ENCODE measurements at places on chromosomes 11 and 22.

DNA sequence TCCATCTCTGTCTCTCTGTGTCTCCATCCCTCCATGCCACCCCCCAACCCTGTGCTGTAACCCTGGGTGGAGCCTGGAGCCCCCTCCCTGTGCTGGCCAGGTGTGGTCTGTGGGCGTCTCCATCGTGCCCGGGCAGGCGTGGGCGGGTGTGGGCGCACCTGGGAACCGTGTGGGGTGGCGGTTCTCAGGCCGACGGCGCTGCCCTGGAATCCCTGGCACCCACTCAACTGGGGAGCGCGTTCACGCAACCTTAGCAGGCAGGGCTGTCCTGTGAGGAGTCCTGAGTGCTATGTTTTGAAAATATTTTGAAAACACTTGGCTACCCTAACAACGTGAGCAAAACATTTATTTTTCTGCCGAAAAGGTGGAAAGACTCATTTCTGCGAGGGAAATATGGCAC lies 4.7 kb downstream of the TNNT3 start:
- no peak for DNase-seq

- no peak for DNase-seq
Observed at GRCh38 chr11:84922836-84923235, 704.3 kb downstream of the DLG2 start.

- DNase-seq = no peak
Observed at GRCh38 chr22:18077087-18077638, 627 bp upstream of the PEX26 start.

GRCh38 chr22:18091478-18091877 lies 13.7 kb downstream of the PEX26 start:
- DNase-seq = no peak

DNA sequence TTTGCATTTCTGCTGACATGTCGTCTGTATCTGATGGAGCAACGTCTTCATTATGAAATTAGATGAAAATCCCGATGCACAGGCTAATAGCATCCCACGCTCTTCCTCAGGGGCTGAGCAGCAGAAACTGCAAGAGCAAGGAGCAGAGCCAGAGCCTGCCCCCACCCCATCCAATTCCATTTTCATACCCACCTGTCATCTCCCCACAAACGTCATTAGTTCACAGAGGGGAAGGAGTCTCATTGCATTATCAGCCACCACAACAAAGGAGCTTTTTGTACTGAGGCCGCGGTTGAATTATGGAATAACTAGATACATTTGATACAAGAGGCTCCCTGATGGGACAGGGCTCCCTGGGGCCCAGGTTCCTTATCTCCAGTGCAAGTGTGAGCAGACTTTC lies 515.0 kb downstream of the NTM start:
- no peak for DNase-seq

- no peak for DNase-seq
Observed at GRCh38 chr22:27748349-27748748, 53.2 kb downstream of the MN1 start.

DNA sequence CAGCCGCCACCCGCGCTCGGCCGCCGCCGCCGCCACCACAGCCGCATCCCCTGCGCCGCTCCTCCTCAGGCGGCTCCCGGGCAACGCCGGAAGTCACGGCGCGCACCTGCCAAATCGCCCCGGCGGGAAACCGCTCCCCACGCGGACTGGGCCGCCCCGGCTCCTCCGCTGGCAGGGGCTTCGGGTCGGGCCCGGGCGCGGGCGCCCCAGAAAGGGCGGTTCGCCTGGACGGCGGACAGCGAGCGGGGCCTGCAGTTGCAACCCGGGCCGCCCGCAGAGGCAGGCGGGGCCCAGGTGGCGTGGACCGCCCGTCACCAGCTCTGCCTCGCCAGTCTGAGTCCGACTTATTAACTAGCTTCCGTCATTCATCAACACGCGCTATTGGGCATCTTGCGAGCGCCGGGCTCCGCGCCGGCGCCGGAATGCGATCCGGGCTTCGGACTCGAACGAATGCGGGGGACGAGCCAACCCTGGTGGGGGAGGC lies at the start of gene HIRA:
TSS of gene HIRA (minus strand) at position 85 of the 484 bp plus-strand sequence. CDS start 257 bp downstream, outside the sequence.
- DNase-seq = no peak

- no peak for DNase-seq
Observed at GRCh38 chr11:60363542-60364470, 14.5 kb upstream of the MS4A7 start.

- DNase-seq = no peak
Observed at GRCh38 chr22:17913801-17914347, 110.5 kb downstream of the MICAL3 start.

DNA sequence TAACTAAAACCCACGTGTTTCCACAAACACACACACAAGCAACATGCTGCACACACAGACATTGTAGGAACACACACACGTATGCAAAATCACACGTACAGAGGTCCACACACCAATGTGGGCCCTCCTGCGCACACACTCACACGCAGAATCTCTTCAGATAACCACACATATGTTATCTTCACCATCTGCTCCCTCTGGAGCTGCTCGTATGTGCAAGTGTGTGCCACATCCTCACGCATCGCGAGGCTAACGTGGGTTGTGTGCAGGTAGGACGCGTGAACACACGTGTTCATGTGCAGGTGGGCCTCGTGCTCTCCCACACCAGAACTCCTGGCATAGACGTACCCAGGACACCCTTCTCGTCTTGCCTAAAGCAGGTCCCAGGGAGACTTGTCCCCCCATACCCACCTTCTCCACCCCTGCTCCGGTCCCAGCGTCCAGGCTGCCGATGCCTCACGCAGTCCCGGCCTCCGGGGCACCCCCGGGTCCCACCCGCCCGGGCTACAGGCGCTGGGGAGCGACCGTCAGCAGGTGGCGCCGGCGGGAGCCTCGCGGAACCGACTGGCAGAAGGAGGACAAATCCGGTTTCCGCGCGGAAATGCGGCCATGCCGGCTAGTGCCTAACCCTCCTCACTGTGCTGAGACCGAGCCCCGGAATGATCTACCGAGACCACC lies 10.3 kb upstream of the IGSF9B start:
- no peak for DNase-seq

GRCh38 chr22:30574997-30575671 lies 669 bp upstream of the GAL3ST1 start:
- DNase-seq = no peak

DNA sequence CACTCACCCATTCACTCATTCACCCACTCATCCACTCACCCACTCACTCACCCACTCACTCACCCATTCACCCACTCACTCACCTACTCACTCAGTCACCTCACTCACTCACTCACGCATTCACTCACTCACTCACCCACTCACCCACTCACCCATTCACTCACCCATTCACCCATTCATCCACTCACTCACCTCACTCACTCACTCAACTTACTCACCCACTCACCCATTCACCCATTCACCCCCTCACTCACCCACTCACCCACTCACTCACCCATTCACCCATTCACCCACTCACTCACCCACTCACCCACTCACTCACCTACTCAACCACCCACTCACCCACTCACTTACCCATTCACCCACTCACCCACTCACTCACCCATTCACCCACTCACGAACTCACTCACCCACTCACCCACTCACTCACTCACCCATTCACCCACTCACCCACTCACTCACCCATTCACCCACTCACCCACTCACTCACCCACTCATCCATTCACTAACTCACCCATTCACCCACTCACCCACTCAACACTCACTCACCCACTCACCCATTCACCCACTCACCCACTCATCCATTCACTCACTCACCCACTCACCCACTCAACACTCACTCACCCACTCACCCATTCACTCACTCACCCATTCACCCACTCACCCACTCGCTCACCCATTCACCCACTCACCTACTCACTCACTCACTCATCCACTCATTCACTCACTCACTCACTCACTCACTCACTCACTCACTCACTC lies 13.7 kb downstream of the MUC5AC start:
- no peak for DNase-seq

DNA sequence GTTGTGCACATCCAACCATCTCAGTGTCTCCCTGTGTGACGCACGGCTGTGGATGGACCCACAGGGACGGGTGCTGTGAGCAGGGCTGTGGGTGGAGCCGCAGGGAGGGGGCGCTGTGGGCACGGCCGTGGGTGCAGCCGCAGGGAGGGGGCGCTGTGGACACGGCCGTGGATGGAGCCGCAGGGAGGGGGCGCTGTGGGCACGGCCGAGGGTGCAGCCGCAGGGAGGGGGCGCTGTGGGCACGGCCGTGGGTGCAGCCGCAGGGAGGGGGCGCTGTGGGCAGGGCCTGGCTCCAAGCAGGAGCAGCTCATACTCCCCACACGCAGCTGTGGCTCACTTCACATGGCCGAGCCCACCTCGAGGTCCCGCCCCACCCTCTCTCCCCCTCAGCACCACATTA lies 6.0 kb upstream of the MAPK11 start:
- DNase-seq = no peak

DNA sequence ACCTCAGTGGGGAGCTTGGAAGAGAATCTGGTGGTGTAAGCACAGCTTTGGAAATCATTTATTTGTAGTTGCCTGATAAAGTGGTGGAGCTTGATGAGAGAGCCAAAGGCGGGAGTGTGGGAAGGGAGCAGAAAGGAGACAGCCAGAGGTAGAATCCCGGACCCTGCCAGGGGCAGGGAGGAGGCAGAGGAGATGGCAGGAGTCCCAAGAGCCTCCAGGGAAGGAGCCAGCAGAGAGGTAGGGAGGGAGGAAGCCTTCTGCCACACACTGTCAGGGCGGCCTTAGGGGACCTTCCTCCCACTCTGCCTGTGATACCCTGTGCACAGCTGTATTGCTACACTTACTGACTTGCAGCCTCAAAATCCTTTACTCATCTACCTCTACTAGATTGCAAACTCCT lies 15.4 kb downstream of the SCUBE2 start:
- no peak for DNase-seq

DNA sequence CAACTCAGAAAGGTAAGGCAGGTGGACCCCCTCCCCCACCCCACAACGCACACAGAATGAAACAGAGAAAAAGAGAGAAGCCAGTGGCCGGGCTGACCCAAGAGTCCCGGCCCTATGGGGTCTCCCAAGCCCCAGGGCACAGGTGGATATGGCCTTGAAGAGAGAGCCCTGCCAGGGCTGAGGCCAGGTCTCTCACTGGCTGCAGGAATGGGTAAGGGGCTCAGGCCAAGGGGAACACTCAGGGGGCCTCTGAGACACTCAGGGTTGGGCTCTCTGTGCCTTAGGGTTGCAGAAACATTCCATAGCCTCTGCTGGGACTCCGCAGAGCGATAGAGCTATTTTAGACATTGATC lies 98.0 kb downstream of the PDE2A start:
- no peak for DNase-seq

DNA sequence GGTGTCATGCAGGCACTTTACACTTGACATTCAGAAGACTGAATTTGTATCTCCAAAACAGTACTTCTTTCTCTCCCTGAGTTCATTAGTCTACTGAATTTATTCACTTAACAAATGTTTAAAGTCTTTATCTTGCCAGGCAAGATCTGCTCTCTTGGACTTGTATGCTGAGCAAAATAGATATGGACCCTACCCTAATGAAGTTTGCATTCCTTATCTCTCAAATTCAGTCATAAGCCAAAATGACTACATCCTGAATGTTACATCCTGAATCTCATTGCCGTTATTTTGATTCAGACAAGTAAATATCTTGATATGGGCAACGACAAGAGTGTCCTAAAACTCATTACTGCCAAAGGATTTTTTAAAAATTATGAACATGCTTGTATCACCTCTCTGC lies 29.7 kb downstream of the FAR1 start:
- DNase-seq = no peak

DNA sequence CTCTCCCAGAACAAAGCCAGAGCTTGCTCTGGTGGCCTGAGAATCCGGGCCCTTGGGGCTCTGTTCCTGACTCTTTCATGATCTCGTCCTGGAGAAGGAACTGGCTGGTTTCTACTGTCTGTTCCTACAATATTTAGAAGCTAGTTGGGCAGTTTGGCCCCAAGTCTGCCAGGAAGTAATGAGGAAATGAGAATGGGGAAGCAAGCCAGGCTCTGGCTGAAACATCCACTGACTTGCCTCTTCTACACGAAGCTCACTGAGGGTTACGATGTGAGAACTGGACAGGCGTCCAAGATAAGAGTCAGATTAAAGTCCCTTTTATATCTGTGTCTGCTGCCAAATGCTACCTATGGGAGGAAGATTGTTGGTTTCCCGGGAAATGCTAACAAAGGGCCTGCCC lies 110.0 kb upstream of the KIRREL3 start:
- no peak for DNase-seq

DNA sequence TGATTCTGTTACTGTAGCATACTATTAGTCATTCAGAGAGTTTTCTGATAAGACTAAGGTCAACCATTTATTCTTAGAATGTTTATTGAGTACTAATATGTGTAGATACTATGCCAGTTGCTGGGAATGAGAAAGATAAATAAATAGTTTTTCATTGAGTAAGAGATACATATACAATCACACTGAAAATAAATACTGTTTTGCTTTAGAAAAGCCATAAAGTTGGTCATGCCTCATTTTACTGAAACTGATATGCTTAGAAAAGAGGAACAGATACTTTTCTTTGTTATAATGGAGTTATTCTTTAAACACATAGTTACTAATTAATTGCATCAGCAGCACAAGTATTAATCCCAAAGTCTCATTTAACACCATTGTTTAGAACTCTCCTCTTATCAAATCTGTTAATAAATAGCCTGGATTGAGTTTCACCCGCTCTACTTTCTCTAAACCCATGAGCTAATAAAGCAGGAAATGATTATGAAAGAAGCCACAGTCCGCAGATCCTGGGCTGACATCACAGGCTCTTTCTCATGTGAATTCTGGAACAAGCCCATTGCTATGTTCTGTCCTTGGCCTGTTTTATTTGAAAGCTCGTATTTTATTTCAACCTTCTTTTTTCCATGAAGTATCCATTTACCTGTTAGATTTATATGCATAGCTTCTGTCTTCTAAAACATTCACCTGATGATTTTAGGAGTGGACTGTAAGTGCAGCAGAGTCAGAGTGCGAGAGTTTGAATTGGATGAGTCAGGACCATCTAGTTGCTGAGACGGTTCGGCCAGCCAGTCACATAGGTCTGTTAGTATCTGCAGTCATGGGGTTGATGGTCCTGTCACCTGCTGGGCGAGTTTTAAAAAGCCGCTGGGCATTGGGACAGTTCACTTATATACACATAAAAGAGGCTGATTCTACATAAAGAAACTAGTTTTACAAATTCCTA lies 35.5 kb downstream of the PIWIL4 start:
- DNase-seq = no peak

- no peak for DNase-seq
Observed at GRCh38 chr22:47100019-47100418, 337.6 kb downstream of the TBC1D22A start.

GRCh38 chr11:71995726-71996291 lies 2.9 kb upstream of the IL18BP start:
- no peak for DNase-seq

DNA sequence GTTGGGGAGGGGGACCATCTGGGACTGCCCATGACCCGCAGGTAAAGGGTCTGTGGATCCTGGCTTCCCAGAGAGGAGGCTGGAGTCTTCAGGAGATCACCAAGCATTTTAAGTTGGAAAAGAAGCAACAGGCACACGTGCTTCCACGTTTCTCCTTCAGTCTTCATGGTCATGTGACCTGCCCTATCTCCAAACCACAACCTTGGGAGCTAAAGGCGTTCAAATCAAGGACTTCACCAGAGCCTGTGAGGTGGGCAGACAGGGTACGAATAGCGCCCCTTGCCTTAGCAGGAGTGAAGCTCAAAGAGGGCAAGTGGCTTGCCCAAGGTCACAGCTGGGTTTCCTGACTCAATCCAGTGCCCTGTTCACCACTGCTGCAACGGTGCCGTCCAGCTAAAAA lies 6.7 kb downstream of the TMEM184B start:
- DNase-seq = no peak

Data from DMS 273 treated with DMSO at 0.1 percent for 48 hours (cell line).